ENCODE measurements at places on chromosomes 6 and 20.

DNA sequence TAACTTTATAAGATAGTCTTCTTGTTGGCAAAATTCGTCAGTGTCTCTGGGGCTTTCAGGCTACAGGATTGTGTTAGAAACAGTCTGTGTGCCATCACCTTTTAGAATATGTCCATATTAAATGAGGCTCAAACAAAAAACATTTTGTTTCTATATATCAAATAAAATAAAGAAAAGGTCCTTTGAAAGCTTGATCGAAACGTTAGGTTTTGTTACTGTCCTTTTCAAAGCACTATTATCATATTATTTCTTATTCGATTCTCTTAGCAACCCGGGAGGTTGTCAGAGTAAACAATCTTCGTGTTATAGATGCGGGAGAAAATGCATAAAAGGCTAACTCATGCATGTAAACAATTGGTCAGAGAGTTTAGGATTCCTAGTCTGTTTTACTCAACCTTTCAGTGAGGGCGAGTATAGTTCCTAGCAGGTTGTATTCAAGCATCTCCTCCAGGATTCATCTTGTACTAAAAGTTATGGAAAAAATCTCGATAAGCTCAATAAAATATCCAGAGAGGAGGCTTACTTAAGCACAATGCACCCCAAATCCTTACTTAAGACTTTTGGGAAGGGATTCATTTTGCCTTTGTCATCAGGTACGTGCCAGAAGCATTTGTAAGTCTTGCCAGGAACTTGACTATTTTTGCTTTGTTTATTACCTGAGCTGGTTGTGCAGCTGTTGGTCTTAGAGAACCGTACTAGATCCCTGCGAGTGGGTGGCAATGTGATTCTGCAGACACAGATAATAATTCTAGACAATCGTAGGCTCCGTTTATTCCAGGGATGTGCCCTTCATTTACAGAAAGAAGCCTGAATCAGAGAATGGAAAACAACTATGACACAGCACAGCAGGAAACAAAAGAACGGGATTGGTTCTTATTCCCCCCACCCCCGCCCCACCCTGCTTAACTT is 159.6 kb upstream of the ZNF217 start:
- DNase-seq = no peak

DNA sequence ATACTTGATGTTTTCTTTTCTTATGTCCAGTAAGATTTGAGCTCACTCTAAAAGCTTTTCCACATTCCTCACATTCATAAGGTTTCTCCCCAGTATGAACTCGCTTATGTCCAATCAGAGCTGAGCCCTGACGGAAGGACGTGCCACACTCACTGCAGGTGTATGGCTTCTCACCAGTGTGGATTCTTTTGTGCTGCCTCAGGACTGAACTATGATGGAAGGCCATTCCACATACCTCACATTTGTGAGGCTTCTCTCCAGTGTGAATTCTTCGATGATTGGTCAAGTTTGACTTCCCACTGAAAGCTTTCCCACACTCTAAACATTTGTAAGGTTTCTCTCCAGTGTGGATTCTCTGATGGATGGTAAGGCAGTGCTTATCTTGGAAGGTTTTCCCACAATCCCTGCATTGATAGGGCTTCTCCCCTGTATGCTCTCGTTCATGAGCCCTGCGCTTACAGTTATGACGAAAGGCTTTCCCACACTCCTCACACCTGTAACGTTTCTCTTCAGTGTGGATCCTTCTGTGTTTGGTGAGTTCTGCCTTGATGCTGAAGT is 9.9 kb downstream of the ZNF311 start:
- no peak for DNase-seq

- DNase-seq = no peak
Measured at GRCh38 chr6:41379306-41379705, 43.9 kb downstream of the NCR2 start.

- DNase-seq = no peak
Measured at GRCh38 chr6:2215342-2215741, 30.1 kb downstream of the GMDS start.

DNA sequence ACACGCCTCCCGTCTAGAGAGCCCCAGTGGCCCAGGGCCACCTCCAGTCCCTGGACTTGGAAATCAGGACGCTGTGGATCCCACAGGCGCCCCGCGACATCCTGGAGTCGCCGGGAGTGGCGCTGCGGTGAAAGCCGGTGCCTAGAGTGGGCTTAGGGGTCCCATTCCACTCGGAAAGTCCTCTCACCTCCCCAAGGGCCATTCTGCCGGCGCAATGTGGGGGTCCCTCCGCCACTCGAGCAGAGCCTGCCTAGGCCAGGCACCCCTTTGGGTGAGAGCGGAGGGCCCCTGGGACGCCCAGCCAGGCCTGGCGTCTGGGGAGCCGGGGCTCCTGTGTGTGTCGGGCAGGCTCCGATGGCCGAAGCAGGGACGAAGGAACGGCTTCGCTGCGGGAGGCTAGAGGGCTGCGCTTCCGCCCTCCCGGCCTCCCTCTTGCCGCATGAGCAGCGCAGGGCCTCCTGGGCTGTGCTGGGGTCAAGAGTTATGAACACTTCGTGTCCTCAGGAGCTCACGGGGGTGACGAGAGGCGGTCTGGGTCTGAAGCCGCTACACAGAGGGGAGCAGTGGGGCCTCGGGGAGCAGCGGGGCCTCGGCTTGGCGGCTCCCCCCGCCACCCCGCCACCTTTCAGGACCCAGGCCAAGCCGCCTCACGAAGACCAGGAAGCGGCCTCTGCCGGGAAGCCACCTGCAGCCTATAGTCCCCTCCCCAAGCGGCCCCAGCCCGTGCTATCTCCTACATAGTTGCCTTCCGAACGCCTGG is 13.6 kb downstream of the POU3F2 start:
- no peak for DNase-seq

- DNase-seq = no peak
Measured at GRCh38 chr6:30769088-30769852, 24.9 kb upstream of the IER3 start.

DNA sequence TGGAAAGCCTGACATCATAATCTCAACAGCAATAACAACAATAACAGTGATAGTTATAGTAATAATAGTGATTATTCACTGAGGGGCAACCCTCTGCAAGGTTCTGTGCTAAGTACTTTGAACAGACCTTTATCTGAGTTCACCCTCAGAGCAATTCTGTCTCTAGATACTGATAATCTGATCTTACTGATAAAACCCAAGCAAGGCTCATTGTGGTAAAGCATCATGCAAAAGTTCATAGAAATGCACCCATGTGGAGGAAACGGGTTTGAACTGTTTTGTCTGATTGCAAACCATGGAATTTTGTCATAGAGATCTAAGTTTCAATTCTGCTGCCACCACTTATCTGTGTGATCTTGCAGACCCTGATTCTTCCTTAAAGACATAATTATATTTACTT is 1.3 kb upstream of the KIAA0408 start:
- no peak for DNase-seq

DNA sequence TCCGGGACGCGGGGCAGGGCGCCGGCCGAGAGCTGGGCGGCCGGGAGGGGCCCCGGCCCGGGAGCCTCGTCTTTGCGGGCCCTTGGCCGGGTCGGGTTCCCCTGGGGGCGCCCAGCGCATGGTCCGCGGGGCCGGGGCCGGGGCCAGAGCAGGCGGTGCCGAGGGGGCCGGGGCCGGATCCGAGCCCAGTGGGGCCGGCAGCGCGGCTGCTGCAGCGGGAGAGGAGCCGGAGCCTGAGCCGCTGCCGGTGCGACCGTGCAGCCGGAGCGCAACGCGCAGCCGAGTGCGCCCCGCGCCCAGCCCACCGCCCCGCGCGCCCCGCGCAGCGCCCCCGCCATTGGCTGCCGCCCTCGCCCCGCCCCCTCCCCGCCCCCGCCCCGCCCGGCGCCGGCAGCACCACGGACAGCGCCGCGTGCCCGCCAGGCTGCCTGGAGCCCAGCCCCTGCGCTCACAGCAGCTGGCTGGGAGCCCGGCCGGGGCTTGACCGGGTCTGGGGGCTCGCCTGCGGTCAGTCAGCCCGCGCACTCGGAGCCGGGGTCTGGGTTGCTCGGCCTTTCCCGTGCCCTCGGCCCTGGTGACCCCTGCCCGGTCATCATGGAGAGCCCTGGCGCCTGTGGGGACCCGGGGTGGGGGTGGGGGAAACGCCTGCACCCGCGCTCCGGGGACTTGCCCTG is at the start of gene HRH3:
TSS of gene HRH3 (minus strand) at position 287 of the 674 bp plus-strand sequence. CDS start 308 bp downstream, outside the sequence.
- peak; percentile 34 for DNase-seq

DNA sequence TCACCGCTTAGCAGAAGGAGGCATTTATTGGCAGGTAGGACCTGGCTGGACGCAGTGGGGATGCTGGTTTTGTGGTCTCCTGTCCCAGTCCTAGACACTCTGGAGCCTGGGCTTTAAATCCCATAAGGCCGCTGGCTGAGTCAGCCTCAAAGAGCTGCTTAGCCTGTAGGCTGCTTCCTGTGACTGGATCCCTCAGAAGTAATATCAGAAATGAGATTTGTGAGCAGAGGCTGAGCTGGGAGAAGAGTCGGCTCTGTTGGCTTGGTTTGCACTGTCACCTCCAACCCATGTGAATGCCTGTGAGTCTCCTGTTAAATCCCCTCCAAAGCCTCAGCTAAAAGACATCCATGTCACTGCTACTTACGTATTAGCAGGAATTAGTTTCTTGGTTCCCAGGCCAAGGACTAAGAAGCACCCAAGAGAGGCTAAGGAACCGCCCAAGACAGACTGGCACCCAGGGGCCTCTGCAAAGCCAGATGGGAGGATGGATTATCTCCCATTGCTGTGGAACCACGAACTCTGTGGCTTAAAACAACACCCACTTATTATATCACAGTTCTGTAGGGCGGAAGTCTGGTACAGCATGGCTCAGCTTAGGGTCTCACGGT is 289.4 kb downstream of the CDC5L start:
- no peak for DNase-seq

GRCh38 chr6:75880305-75880704 is 131.3 kb downstream of the MYO6 start:
- no peak for DNase-seq

- DNase-seq = no peak
Measured at GRCh38 chr6:134740027-134740373, 209.9 kb downstream of the ALDH8A1 start.

DNA sequence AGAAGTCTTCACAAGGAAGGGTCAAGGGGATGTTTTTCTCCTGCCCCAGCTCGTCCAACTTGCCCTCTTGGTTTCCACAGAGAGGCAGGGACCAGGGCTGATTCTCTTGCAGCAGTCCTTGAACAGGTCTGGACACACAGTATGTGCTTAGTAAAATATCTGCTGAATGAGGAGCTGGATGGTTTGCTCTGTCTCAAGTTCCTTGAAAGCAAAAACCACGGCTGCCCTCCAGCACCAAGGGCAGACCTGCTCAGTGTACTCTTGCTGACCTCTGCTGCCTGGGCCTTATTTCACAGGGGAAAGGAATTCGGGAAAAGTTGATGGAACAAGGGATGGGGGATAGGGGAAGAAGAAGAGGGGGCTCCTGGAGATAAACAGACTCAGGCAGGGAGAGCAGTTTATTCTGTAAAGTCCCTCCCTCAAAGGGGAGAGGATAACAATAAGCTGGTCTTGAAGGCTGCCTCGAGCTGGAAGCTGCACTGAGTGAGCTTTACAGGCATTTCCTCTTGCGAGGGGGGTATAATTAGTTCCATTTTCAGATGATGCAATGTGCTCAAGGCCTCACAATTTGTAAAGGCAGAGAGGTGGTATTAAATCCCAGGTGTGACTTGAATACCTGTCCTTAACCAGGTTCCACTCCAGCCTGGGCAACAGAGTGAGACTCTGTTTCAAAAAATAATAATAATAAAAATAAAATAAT is 10.3 kb downstream of the KCNK5 start:
- no peak for DNase-seq
